Foreskin keratinocyte (primary cell): ENCODE measurements at places on chromosomes 16 and 17. TPM values are rescaled to one million over a fixed set of nuclear protein-coding genes. Genes with fewer than 3 reads are reported as not detected.
A peak's percentile ranks its signal among the peaks of the same experiment; 100 is the strongest.

DNA sequence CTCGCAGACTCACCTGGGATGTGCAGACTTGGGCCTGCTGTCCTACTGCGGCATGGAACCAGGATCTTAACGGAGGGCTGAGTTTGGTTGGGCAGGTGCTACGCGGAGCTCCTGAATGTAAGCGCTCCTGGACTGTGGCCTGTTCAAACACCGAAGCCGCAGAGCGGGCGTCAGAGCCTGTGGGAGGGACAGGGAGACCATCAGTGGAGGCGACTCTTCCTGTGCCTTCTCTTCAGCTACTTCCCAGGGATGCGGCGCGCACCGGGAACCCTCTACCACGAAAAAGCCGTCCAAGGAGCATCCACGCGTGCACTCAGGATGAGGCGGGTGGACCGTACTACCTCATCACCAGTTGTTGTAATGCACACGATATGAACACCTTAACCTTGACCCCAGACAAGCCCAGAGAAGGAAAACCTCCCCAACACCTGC is 2.0 kb downstream of the USP36 start:
- no peak for DNase-seq

DNA sequence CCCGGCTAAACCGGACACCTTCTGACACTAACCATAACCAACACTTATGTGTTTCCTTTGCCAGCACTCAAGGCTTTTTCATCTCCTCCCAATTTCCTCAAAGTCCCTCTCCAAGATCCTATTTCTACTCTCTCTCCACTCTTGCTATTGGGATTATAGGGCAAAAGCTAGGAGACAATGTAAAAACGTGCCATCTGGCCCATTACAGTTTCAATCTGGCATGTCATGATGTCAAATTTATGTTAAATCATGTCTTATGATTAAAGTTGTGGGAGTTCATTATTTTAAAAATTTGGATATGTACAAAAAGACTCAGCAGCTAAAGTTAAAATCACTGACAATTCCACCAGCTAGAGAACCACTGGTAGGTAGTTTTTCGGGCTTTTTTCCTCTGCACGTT is 77.3 kb downstream of the ZFHX3 start:
- no peak for DNase-seq

GRCh38 chr17:44105483-44105882 is 18.0 kb downstream of the HDAC5 start:
- DNase-seq = no peak

ZP2 gene
- not detected in 2 replicates for total RNA-seq

DNA sequence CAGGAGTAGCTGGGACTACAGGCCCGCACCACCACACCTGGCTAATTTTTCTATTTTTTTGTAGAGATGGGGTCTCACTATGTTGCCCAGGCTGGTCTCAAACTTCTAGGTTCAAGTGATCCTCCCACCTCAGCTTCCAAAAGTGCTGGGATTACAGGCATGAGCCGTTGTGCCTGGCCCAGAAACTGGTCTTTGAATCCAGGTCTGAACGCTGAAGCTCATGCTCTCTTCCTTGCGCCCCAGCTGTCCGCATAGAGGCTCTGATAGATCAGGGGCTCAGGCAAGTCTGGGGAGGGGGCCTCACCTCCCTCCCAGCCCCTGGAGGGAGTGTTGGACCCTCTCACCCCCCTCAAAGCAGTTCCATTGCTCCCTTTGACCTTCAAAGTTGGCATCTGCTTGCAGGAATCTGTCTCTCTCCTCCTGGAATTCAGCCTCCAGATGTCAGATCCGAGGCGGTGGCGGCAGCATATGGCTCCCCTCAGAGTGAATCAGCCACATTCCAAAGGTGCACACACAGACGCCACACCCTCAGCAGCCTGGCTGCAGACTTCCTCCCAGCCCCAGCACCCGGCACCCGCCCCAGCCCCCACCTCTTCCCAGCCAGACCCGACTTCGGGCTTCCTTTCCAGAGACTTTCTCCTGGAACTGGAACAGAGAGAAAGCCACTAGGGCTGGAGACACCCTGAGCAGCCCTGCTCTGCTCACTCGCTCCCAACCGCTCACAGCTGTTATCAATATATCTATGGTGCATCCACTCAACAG is 16.9 kb upstream of the GLIS2 start:
- DNase-seq = peak; percentile 95

DNA sequence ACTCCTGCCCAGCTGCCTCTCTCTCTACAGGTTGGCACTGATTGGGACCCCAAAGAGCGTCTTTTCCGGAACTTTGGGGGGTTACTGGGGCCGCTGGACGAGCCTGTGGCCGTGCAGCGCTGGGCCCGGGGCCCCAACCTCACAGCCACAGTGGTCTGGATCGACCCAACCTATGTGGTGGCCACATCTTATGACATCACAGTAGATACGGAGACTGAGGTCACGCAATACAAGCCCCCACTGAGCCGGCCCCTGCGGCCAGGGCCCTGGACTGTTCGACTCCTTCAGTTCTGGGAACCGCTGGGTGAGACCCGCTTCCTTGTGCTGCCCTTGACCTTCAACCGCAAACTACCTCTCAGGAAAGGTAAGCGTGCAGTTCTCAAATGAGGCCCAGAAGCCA is 12.3 kb downstream of the XYLT2 start:
- no peak for DNase-seq

NAGPA gene
- total RNA-seq = 11.0 and 12.3 TPM in 2 replicates

DNA sequence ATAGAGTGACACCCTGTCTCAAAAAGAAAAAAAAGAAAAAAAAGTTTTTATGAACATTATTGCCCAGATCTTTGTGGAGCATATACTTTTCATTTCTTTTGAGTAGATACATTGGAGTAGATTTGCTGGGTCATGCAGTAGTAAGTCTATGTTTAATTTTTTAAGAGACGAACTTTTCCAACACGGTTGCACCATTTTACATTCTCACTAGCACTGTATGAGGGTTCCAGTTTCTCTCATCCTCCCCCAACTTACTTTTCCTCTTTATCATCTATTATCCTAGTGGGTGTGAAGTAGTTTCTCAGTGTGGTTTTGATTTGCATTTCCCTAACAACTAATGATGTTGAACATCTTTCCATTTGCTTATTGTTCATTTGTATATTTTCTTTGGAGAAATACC is 10.5 kb downstream of the RPS6KB1 start:
- no peak for DNase-seq

DNA sequence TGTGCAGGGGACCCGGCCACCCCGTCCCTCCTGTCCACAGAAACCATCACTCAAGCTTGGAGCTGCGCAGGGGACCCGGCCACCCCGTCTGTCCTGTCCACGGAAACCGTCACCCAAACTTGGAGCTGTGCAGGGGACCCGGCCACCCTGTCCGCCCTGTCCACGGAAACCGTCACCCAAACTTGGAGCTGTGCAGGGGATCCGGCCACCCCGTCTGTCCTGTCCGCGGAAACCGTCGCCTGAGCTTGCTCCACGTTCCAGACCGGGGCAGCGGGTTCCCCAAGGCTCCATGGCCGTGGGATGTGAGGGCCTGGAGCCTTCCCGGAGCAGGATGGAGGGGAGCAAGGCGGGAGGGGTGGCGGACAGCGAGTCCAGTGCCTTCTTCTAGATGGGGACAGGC is 25.2 kb downstream of the SOX8 start:
- DNase-seq = no peak

DNA sequence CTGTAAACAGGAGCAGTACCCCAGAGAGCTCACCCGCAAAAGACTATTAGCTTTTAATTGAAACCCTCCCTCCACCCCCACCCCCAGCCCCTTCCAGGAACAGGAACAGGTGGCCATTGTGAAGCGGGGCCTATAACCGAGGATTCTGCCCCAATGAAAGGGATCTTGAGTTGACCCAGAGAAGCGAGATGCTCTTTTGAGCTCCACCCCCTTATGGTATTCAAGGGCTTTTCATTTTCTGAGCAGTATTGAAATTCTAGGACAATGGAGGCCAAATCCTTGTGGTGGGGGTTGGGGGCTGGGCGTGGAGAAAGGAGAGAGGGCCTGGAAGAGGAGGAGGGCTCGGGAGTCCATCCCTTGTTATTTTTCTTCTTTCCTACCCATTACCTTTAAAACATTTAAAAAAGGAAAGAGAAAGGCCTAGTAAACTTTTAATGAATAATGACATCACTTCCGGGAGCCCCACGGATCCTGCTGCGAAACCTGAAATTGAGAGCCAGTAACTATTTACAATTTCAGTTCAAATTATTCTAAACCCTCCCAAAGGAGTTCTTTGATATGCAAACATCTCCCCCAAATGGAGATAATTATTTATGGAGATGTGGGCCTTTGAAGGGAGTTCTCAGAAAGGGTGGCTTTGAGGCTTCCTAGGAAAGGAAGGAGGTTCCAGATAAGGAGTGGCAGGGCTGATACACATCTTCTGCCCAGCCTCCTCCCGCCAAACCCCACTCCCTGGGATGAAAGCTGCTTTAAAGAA is 30.5 kb downstream of the HS3ST3B1 start:
- DNase-seq = no peak

PSMC3IP gene
- total RNA-seq = 14.8 and 20.6 TPM in 2 replicates

SPATA32 gene
- total RNA-seq = not detected in 2 replicates

DNA sequence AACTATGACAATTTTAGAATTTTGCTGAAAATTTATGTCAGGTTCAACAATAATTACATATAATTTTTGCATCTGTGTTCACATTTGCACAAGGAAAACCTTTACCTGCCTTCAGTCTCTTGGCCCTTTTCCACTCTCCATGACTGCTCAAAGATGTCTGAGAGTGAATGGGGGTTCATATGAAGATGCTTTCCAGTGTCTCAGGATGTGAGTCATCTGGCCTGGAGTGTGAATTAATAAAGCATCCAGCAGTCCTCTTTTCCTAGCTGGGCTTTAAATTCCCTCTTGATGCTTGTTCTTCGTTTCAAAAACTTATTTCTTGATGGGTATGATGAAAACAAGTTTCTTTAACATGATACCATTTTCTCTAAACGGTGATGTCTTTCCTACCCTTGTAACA is 99.9 kb downstream of the CDK5R1 start:
- DNase-seq = peak; percentile 60

GRCh38 chr17:42676424-42677011 is at the start of gene PLEKHH3:
Gene PLEKHH3 (minus strand): TSS chr17:42676994. CDS start chr17:42676563, 431 bp downstream.
- DNase-seq = no peak

DNA sequence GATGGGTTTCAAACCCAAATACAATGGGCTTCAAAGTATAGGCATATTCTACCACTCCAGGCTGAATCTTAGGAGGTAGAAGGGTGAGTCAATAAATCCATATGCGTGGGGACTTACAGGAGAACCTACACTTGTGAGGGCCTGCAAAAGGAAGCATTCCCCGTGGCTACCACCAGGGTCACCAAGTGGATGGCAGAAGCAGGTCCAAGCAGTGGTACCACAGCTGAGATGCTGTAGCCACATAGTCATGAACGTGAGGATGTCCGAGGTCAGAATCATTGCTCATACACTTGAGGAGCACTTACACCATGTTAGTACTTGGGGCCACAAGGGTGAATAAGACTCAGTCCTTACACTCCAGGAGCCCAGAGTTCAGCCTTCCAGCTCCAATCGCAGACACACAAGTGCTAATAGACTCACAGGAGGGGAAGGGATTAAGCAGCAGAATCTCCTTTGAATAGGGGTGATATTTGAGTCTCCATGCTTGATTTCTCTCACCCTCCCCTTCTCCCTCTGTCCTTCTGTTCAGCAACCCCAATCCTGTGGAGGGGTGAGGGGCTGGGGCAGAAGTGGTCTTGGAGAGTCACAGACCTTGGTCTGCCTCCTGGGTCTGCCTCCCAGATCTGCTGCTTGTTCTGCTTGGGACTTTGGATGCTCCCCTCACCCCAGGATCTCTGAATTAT is 42.5 kb upstream of the ASIC2 start:
- DNase-seq = no peak

DNA sequence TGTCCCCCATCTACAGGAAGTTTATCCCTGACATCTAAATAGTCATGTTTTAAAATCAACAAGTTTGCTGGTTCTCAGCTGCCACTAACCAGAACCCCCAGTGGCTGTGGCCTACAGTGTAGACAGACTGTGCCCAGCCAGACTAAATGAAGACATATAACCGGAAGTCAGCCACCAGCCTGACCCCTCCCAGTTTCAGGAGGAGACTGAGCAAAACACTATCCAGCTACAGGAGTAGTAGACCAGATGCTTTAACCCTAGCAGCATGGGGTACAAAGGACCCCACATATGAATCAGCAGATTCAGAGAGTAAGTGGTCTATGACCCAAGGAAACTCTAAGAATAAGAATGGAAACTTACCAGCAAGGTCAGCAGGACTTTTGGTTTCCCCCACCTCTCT is 83.4 kb downstream of the HIC1 start:
- no peak for DNase-seq

DNASE1L2 gene
- 0.41 and 0.53 TPM in 2 replicates for total RNA-seq

DNA sequence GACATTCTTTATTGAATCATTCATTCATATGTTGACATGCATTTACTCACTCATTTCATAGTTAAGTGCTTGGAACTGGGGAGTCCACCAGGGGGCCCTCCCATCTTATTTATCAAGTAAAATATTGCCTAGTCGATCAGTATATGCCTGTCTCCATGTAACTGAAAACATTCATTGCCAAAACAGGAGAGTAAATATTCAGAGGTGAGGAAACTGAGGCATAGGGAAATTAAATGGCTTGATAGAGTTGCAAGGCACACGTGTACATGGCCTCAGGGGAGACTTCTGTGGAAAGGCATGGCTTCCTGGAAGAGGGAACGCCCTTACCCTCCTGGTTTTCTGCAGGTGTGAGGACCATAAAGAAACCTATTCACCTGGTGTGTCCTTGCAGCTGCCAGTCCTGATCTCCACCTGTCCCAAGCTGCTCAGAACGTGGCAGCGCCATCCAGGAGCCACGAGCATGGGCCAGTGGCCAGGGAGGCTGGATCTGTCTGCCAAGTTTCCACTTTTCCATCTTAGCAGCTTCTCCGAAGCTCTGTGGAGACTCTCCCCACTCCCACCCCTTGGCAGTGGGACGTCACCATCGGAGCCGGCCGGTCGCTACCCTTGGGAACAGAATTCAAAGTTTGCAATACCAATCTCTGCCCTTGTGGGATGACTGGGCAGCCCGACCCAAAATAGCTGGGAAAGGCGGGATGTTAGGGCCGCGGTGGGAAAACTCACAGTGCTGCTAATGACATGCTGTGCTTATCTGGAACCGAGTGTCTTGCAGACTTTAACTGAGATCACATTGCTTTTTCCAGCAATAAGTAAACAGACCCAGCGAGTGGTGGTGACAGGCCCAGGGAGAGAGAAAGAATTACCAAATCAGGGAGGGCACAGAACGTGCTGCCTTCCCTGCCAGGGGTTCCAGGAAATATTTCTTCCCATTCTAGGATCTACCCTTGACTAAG is 4.1 kb upstream of the C1QTNF1 start:
- DNase-seq = no peak

DNA sequence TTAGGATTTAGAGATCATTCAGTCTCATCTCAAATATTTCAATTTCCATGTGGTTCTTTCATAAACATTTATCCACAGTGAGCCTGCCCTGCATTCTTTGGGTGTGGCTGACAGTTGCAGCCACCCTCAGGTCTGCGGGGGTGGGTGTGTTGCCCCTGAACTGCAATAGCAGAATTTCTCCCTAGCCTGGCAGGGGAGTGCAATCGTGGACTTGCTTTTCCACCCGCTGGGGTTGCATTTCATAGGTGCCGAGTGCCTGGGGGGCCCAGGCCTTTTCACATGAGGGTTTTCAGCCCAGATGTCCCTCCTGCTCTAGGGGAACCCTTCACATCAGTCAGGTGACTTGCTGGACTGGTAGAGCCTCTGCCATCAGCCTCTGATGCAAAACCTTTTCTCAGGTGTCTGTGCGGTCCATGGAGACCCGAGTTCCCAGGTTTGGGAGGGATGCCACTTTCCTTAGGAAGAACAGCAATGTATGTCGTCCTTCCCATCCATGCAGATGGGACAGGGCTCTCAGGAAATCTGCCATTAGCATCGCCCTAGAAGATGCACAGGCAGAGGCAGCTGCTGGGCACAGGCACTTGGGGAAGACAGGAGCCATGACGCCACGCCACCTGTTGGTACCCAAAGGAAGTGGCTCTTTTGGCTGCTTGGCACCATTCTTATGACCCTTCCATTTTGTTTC is 2.4 kb upstream of the USP36 start:
- peak; percentile 20 for DNase-seq

- DNase-seq = no peak
Observed at GRCh38 chr17:73720187-73720834, 76.1 kb upstream of the SDK2 start.
